T-helper 1 cell (primary cell): ENCODE measurements at places on chromosomes 5 and 9.

GRCh38 chr9:89879701-89880100 lies 274.9 kb downstream of the GADD45G start:
- no peak for DNase-seq

DNA sequence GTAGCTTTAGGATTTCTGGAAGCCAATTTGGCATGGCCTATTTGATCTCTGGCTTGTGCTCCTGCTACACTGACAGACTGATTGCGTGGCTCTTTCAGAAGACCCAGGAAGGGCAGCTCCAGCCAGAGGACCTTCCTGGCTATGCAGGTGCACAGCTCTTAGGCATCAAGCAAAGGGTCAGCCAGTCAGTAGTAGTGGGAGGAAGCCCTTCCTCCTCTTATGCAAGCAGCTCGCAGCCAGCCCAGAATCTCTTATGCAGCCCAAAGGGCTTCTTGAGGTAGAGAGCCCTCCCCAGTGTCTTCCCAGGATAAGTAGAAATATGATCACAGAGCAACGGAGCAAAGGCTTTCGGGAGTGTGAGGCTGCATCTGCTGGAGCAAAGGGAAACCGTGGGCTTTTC lies 43.2 kb downstream of the SLC36A1 start:
- DNase-seq: no peak

DNA sequence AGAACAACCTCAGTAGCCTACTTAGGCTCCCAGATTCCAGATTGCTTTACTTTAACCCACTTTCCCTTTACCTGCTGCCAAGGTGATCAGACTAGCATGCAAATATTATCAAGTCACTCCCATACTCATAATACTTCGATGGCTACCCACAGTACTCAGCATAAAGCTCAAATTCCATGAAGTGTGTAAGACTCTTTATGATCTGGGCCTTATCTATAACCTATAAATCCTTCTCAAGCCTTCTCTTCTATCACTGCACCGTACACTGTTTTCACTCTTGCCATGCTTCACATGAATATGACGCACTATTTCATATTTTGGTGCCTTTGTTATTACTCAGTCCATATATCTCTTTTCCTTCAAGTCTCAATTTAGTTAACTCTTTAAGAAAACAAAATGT lies 135.2 kb upstream of the TARS1 start:
- no peak for DNase-seq

- DNase-seq: no peak
Observed at GRCh38 chr9:124454296-124454695, 4.0 kb downstream of the ADGRD2 start.

- no peak for DNase-seq
Observed at GRCh38 chr5:38756068-38756467, 89.7 kb upstream of the OSMR start.

- DNase-seq: no peak
Observed at GRCh38 chr5:9099689-9100088, 446.2 kb downstream of the SEMA5A start.

DNA sequence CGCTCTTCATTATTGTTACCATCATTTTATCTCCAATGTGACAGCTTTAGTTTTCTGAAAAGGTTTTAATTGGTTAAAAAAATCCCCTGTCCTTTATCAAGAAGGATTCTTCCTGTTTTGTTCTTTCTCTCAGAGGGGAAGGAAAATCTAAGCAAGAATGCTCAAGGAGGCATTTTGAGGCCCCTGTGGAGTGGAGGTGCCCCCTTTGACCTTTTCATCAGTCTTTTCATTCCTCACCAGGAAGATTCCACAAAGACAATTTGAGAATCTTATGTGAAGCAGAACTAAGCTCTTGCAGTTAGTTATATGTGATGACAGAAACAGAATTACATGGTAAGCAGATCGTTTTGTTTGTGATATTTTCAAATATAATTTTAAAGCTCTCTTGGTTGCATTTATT lies 489.6 kb downstream of the MAN2A1 start:
- no peak for DNase-seq
